ENCODE measurements at places on chromosomes 12 and 14. TPM values are rescaled to one million over a fixed set of nuclear protein-coding genes. Genes with fewer than 3 reads are reported as not detected.
A peak's percentile ranks its signal among the peaks of the same experiment; 100 is the strongest.

The MYO1H gene
- total RNA-seq = not detected

The PLA2G1B gene
- total RNA-seq = not detected

The ZDHHC22 gene
- not detected for total RNA-seq

DNA sequence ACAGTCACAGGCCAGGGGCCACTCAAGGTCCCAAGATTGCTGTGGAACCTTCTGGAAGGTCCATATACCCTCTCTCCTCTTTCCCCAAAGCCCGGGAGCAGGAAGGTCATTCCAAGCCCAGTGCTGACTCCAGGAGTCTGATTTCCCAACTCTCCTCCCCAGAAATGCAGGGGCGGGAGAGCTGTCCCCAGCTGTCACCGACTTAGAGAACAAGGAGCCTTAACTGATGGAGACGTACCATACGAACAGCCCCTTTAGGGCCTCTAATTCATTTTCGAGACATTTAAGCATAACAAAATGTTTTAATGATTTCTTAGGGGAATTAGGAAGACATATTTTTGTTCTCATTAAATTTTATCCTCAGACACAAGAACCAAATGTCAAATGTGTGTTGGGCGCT lies 99.2 kb downstream of the PHETA1 start:
- no peak for DNase-seq
- no peaks in the 10 kb centered on the region for H3K4me1 ChIP-seq
- no peak overlapping the region for H3K27ac ChIP-seq

The CLEC9A gene
- total RNA-seq = not detected

DNA sequence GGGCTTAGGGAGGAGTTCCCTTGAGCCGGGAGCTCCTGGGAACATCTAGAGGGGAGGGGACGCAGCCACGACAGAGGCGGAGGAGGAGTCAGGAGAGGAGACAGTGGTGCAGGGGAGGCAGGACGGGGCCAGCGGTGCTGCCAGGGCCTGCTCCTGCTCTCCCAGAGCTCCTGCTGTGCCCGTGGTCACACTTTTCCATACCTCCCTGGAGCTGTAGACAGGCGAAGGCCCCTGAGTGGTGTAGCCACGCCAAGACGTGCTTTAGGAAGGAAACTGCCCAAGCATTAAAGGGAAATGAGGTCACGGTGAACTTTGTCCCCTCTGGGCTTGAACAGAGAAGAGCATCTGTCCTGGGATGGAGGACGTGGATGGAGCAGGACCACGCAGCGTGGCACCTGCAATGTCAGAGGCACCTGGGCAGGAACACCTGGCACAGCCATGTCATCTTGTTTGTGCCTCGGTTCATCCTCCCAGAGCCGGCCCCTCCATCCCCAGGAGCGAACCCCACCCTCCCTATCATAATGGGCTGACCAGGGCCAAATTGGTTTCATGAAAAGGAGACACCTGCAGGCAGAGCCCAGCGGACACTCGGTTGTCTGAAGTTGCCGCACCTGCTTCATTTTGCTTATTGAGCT lies 239.5 kb upstream of the SFSWAP start:
- no peaks in the 10 kb centered on the region for H3K4me1 ChIP-seq
- no peaks in the 10 kb centered on the region for H3K36me3 ChIP-seq
- no peaks in the 10 kb centered on the region for H3K27me3 ChIP-seq

GRCh38 chr14:33693237-33693636 lies 257.6 kb downstream of the EGLN3 start:
- no peaks in the 10 kb centered on the region for H3K36me3 ChIP-seq
- no peaks in the 10 kb centered on the region for H3K27me3 ChIP-seq
- no peaks in the 10 kb centered on the region for H3K4me1 ChIP-seq
- no peak overlapping the region for H3K27ac ChIP-seq
- no peak for DNase-seq
- no peak overlapping the region for H3K4me3 ChIP-seq

DNA sequence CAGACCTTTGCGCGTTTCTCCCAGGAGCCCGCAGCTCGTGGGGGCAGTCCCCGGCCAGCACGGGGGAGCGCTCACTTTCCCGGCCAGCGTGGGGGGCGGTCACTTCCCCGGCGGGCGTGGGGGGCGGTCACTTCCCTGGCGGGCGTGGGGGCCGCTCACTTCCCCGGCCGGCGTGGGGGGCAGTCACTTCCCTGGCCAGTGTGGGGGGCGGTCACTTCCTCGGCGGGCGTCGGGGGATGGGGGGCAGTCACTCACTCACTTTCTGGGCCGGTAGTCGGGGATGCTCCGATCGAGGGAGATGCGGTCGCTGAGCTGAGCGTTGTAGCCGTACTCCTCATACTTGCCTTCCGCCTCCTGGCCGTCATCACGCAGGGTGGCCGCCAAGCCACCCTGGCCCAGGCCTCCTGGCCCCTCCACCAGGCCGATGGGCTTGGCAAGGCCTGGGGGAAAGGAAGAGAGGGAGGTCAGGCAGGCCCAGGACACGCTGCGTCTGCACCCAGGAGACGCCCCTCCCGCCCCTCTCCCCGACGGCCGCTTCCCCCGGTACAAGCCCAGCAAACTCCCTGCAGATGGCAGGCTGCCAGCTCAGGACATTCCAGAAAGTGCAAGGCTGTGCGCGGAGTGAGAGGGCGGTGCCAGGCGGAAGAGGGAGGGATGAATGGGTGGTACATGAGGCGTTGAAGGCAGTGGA lies 43.3 kb downstream of the GALNT9 start:
- DNase-seq = no peak
- peaks cover 14% of the 10 kb centered on the region for H3K4me1 ChIP-seq
- no peaks in the 10 kb centered on the region for H3K27me3 ChIP-seq
- no peaks in the 10 kb centered on the region for H3K36me3 ChIP-seq
- no peak overlapping the region for H3K27ac ChIP-seq

The TMEM132D gene
- not detected for total RNA-seq

GRCh38 chr12:76020731-76021672 lies 10.6 kb downstream of the PHLDA1 start:
- H3K27me3 ChIP-seq = no peaks in the 10 kb centered on the region
- peak overlapping the region; percentile 76 for H3K27ac ChIP-seq
- DNase-seq = peak; percentile 81
- H3K4me1 ChIP-seq = peaks cover 24% of the 10 kb centered on the region

- no peaks in the 10 kb centered on the region for H3K27me3 ChIP-seq
- no peak overlapping the region for H3K4me3 ChIP-seq
- H3K4me1 ChIP-seq = peaks cover 18% of the 10 kb centered on the region
- DNase-seq = no peak
- peak overlapping the region; percentile 41 for H3K27ac ChIP-seq
Observed at GRCh38 chr12:113075137-113075683, 18.7 kb downstream of the DTX1 start.

DNA sequence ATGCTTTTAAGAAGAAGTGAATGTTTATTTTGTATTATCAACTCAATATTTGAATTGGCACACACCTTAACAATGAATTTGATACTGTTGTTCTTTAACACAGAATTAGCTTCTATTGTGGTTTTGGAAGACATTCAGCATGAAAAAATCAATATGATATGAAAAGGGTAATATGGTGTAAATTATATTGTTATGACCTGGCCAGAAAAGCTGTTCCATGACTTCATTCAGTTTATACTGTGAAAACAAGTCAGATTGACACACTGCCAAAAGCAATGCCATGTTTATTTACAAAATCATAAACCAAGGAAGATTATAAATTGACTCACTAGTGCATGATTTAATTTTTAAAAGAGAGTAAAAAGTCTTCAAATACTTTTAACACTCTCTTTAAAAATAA lies 851.4 kb upstream of the SEL1L start:
- H3K27ac ChIP-seq = no peak overlapping the region
- DNase-seq = no peak
- no peaks in the 10 kb centered on the region for H3K27me3 ChIP-seq
- no peak overlapping the region for H3K4me3 ChIP-seq
- no peaks in the 10 kb centered on the region for H3K4me1 ChIP-seq

The BHLHE41 gene
- not detected for total RNA-seq

GRCh38 chr14:77032844-77033621 lies 4.5 kb upstream of the IRF2BPL start:
- peaks cover 79% of the 10 kb centered on the region for H3K4me1 ChIP-seq
- H3K36me3 ChIP-seq = no peaks in the 10 kb centered on the region

Measured in CD4-positive, CD25-positive, alpha-beta regulatory T cell (primary cell).